ENCODE measurements at places on chromosomes 6 and 20.

GRCh38 chr6:32216285-32216684, 7.6 kb downstream of the NOTCH4 start:
- no peak for DNase-seq

GRCh38 chr20:48697845-48698491, 129.8 kb downstream of the PREX1 start:
- no peak for DNase-seq

DNA sequence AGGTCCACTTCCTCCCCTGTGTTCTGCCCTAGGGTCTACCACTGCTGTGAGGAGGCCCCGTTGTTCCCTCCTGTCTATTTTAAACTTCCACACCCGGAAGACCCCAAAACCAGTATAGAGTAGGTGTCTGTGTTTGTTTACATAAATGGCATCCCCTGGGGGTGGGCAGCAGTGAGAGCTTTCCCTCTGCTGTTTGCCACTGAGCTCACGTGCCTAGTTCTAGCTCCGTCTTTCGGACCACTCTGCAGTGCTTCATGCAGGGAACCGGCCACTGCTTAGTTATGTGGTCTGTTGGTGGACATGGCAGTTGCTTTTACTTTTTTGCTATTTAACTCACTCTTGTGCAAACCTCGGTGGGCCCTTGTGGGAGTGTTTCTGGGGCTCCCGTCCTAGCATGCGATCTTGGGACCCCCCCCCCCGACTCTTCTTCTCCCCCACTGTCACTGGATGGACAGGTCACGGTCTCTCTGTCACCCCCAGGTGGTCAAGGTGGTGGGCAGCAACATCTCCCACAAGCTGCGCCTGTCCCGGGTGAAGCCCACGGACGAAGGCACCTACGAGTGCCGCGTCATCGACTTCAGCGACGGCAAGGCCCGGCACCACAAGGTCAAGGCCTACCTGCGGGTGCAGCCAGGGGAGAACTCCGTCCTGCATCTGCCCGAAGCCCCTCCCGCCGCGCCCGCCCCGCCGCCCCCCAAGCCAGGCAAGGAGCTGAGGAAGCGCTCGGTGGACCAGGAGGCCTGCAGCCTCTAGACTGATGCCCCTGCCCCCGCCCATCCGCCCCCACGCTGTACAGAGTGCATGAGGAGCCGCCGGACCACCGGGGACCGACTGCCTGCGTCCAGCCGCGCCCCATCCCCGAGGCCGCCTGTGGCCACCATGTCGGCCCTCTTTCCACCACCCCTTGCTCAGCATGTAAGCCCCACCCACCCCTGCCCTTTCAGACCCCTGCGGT, 40.9 kb downstream of the VSTM2L start:
- peak; percentile 43 for DNase-seq

GRCh38 chr6:128538763-128539162, 18.4 kb upstream of the PTPRK start:
- no peak for DNase-seq

GRCh38 chr20:64244870-64245603, 10.5 kb upstream of the PCMTD2 start:
- no peak for DNase-seq

DNA sequence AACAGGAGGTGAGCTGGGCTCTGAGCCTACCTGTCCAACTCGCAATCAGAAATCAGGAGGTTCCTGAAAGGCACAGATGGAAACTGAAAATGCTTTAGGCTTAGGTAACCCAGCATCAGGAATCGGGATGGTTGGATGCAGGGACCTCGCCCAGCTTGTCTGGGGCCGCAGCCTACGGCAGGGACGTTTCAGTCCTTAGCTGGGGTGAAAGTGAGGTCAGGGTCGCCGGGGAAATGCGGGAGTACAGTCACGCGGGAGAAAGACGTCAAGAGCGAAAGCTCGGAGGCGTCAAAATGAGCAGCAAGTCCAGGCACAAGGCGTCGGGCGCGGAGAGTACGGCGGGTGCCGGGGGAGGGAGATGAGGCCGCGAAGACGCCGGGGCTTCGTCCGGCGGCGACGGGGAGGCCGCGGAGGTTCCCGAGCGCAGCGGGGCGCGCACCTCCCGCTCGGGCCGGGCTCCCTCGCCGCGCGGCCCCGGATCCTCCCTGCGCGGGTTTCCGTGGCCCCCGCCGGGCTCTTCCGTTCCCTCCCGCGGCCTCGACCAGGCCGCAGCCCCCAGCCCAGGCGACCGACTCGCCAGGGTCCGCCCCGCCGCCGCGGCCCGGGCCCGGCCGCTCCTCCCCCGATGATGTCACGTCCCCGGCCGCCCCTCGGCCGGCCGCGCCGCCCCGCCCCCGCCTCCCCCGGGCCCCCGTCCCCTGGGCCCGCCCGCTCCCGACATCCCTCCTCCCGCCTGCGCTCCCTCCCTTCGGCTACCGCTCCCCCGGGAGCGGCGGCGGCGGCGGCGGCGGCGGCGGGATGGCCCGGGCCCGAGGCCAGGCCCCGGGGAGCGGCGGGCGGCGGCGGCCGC, at the start of gene EBF4:
EBF4 (plus strand) TSS at position 745 of the 850 bp plus-strand sequence. CDS start 866 bp downstream, outside the sequence.
- peak; percentile 66 for DNase-seq

- DNase-seq: no peak
Observed at GRCh38 chr20:8837396-8837795, 231.5 kb upstream of the PLCB4 start.

- DNase-seq: no peak
Observed at GRCh38 chr6:125481056-125481455, 179.3 kb upstream of the HDDC2 start.

DNA sequence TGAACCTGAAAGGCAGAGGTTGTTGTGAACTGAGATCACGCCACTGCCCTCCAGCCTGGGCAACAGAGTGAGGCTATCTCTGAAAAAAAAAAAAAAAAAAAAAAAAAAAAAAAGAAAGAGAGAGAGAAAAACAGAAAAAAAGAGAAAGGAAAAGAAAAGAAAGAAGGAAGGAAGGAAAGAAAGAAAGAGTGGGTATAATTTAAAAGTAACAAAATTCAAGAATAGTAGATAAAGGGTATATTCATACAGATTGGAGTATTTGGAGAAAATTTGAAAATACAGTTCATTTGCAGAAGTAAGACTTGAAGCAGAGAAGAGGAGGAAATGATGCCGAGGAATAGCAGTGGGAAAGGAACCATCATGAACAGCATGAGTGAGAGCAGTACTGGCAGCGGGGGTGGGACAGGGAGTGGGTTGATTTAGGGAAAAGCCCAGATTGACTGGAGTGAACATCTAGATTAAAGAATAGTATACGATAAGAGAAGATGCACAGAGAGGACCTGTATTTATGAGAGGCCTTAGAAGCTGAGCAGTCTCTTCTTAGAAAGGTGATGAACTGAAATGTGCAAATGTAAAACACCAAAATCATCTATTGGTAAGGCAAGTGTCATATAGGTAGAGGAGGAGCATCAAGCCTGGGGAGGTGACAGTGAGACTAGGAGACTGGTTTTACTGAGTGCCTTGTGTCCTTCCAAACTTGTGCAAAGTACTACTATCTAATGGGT, 17.8 kb upstream of the HLA-DRB1 start:
- no peak for DNase-seq

DNA sequence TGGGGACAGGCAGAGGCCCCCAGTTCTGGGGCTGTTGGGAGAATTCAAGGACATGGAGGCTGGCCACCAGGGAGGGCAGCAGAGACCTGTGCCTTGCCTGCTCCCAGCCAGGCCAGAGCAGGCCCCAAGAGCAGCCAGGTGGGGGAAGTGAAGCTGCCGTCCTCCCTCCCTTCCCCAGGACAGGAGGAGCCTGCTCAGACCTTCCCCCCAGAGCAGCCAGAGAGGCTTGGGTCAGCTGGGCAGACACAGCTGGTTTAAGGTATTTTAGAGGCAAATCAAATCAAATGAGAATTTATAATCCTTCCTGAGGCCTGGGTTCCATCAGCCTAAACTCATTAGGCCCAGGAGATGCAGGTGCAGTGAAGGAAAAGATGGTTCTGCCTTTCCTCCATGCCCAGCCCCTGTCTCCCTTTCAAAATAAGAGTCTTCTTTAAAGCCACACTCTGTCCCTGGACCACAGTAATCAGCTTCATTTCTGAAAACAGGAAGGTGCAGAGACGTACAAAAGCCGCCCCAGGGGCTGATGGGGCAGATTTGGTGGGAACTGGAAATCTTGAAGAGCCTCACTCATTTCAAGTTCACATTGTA, 21.7 kb downstream of the BMP7 start:
- no peak for DNase-seq

DNA sequence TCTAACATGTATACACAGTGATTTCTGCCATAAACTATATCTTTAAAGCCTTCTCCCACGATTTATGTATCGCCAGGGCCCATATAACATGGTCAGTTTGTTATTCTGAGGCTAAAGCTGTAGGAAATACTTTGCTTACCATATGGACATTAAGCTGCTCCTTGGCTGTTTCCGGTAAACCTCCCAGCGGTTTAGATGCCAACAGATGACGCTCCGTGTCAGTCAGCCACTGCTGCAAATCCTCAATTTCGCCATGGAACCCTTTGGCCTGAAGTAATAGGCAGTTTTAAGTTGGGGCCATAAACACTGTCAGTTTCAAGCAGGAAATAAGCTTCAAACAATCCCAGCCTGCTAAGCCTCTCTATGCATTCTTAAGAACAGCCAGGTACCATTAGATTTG, 145.4 kb downstream of the DST start:
- DNase-seq: no peak

- no peak for DNase-seq
Observed at GRCh38 chr20:19047951-19048296, 164.5 kb upstream of the SLC24A3 start.

DNA sequence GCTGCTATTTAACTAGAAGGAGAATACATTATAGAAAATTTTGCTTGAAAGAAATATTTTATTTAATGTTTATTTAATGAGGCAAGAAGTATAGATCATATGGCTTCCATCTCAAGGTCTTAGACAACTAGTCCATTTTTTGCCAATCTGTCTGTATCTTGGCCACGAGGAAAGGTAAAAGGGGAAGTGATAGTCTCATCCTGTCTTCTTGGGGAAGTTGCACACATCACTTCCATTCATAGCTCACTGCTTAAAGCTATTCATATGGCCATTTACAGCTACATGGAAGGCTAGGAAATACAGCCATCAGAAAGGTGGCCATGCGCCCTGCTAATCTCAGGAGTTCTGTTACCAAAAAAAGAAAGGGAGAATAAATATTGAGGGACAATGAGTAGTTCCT, 50.8 kb downstream of the METTL24 start:
- DNase-seq: no peak

DNA sequence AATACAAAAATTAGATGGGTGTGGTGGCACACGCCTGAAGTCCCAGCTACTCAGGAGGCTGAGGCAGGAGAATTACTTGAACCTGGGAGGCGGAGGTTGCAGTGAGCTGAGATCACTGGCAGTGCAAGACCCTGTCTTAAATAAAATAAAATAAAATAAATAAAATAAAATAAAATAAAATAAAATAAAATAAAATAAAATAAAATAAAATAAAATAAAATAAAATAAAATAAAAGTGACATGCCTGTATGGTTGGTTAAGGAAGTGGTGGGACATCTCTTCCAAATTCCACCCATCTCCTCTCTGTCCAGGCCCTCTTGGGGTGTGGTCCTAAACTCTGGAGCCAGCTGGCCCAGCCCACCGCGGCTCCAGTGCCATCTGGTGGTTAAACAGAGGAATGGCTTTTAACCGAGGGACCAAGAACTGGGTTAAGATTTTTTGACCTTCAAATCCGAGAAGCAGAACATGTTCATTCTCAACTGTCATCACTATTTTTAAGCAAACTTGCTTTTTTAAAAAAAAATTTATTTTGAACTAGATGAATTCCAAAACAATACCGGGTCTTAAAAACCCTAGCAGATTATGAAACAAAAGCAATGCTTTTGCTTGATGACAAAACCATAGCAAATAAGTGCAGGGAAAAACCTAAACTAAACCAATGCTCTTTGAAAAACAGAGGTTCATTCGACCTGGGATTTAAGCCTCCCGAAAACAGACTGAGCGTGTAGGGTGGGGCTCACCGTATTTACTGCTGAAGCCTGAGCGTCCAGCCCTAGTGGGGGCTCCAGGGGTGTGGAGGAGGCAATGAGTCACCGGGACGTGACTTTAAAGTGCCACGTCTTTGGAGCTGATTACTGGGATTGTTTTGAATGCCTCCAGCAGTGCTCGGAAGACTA, 68.8 kb downstream of the CDC5L start:
- DNase-seq: no peak

- DNase-seq: no peak
Observed at GRCh38 chr6:108562503-108562993, 1.8 kb downstream of the FOXO3 start.

- DNase-seq: no peak
Observed at GRCh38 chr6:56655996-56656395, 13.3 kb upstream of the DST start.

DNA sequence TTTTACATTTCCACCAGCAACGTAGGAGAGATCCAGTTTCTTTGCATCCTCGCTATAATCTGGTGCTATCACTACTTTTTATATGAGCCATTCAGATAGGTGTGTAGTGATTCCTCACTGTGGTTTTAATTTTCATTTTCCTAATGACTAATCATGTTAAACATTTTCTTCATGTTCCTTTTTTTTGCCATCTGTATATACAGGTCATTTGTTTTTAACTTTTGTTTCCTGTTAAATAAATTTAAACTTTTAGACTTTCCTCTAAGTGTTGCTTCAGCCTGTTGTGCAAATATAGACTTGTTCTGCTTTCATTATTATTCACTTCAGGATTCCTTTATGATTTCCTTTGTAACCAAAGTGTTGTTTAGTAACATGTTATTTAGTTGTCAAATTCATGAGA, 697.4 kb downstream of the PTPRT start:
- DNase-seq: no peak

GRCh38 chr20:32336918-32337347, 21.2 kb upstream of the ASXL1 start:
- no peak for DNase-seq

- DNase-seq: no peak
Observed at GRCh38 chr20:58344741-58345140, 35.2 kb downstream of the RAB22A start.

- no peak for DNase-seq
Observed at GRCh38 chr20:19670829-19671228, 87.2 kb upstream of the RIN2 start.

DNA sequence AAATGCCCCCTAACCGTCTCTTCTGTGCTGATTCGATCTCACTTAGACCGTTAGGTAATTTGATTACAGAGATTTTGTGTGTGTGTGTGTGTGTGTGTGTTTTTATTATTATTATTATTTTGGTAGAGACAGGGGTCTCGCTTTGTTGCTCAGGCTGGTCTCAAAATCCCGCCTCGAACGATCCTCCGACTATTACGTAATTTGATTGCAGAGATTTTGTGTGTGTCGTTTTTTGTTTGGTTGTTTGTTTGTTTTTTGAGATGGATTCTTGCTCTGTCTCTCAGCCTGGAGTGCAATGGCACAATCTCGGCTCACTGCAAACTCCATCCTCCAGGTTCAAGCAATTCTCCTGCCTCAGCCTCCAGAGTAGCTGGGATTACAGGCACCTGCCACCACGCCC, 28.3 kb downstream of the FOXF2 start:
- no peak for DNase-seq

GRCh38 chr20:60976139-60976538, 275.9 kb upstream of the CDH4 start:
- DNase-seq: no peak

GRCh38 chr6:29653452-29654038, 3.3 kb upstream of the MOG start:
- DNase-seq: no peak

All from activated CD8-positive, alpha-beta memory T cell treated with anti-CD3 and anti-CD28 coated beads for 24 hours (primary cell).